ENCODE measurements at places on chromosomes 2 and 18.
A peak's percentile ranks its signal among the peaks of the same experiment; 100 is the strongest.

- DNase-seq, result no peak
Observed at GRCh38 chr18:70078106-70078505, 127.4 kb downstream of the RTTN start.

DNA sequence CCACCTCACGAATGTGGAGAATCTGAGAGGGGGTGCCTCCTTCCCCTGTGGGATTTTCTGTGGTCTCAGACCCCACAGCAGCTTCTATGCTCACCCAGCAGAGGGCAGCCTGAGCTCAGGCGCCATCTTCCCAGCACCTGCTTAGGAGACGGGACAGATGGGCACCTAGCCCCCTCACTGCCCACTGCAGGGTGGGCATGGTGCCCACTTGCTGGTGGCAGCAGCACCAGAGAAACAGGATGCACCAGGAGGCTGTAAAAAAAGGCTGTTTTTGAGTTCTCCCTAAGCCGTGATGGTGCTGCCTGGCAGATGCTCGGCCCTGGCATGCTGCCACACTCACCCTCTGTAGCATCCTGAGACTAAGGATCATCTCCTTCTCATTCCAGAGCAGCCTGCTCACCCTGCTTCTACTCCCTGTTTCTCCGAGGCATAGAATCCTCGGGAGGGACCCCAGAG lies 19.1 kb upstream of the SLC20A1 start:
- DNase-seq, result peak; percentile 79

GRCh38 chr18:27879540-27879939 lies 297.4 kb downstream of the CDH2 start:
- no peak for DNase-seq

DNA sequence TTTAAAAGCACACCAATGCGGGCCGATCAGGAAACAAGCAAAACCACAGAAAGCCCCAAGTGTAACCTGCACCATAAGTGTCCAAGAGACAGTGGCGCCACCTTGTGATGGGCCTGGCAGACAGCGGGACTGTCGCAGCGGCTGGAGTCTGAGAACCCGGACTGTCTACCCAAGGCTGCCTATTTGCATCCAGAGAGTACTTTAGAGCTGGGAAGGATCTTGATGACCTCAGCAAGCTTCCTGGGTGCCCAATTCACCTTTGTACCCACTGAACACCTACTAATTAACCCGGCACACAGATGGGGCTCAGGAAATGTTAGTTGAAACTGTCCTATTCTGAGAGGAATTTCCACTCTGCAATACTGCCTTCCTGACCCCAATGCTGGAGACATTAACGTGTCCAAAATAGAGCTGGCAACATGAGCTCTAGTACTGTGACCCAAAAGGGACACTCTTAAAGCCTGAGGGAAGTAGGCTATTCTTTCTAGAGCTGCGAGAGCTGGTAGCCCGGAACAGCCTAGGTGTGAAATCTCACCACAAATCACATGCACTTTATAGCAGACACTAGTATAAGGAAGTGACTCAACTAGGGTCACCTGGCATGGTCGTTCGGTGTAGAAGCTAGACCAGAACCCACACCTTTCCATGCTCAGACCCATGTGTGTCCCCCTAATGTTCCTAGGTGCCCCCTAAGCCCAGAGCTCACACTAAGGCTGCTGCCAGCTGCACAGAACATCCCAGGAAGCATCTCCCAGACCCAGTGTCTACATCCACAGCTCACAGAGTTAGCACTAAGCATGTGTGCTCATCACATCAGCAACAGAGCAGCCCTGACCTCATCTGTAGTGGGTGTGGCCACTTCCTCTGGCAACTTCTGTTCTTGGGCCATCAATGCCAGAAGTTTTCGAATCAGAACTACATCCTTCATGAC lies 25.4 kb downstream of the POLR1A start:
- DNase-seq, result peak; percentile 80
